ENCODE measurements at places on chromosomes 12 and 14.

DNA sequence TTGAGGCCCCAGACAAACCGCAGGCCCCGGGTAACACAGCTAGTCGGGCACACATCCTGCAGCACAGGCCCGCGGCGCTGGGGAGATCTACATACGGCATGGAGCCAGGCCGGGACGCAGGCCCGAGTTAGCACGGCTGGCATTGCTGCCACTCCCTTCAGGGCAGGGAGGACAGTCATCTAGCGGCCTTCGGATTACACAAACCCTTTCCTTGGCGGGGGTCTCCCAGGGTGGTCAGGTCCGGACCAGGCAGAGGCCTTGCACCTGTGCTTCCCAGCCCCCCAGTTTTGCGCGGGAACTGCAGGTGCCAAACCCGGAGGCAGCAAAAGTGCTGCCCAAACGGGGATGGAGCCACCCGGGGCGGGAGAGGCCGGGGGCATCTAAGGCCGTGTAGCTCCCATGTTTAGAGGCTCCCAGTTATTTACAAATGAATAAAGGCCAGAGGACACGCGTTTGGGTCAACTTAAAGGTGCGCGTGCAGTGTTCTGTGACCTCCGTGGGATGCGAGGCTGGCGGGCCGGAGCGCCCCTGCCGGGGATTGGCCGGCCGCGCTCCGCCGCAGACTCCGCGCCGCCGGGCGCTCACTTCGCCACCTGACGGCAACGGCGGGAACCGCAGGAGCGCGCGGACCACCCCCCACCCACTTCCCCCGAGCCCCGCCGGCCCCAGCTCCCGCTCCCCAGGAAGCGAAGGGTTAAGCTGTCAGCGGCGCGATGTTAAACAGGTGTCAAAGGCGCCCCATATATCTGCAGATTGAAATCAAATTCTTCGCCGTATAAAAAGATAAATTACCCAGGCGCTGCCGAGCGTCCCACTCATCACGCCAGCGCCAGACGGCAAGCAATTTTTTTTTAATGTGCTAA, 18.1 kb downstream of the VSX2 start:
- DNase-seq: peak; percentile 28

- no peak for DNase-seq
These were observed 9.2 kb downstream of the SERPINA4 start for GRCh38 chr14:94570440-94570839.

- DNase-seq: no peak
These were observed 110.7 kb downstream of the NAV3 start for GRCh38 chr12:77941401-77941800.

DNA sequence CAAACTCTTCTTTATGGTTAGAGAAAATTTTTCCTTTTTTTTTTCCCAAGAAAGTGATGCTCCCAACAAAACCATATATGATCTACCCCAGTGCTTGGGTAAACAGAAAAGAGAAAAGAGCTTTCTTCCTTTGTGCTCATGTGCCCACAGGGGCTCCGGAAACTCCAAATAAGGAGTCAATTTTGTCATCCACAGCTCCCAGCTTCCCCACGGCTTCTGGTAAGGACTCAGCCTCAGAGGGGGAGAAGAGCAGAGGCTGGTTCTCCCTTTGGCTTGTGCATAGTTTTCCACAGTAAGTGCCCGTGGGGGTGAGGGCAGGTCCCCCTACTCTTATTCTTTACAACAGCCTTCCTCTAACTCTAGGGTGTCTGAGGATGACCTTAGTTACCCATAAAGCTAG, 13.3 kb upstream of the RGS6 start:
- no peak for DNase-seq

GRCh38 chr12:1332327-1332726, 262.1 kb downstream of the FBXL14 start:
- no peak for DNase-seq

GRCh38 chr12:106120519-106121105, 18.1 kb downstream of the NUAK1 start:
- no peak for DNase-seq
